ENCODE measurements at places on chromosomes 2 and 18. TPM values are rescaled to one million over a fixed set of nuclear protein-coding genes. Genes with fewer than 3 reads are reported as not detected.

GRCh38 chr2:112646102-112646719 is 472 bp downstream of the SLC20A1 start:
- peak; percentile 22 for DNase-seq

DNA sequence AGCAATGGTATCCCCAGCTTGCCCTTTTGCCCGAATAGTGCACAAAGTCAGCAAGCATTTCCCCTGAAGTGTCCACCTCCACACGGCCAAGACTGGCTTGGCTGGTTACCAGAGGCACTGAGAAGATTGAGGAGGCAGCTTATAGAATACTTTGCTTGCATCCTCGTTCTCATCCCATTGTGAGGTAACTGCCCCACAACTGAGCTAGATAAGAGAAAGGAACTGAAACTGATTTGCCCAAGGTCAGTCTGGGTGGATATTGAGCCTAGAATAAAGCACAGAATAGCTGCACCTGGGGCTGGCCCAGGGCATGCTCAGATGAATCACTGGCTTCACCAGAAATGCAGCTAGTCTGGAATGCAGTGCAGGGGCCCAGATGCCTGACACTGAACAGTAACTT is 32.7 kb upstream of the MAP4K3 start:
- DNase-seq: no peak

GRCh38 chr2:59167514-59167913 is 926.4 kb upstream of the FANCL start:
- no peak for DNase-seq

GRCh38 chr2:62627667-62628066 is 77.8 kb upstream of the EHBP1 start:
- DNase-seq: no peak

DNA sequence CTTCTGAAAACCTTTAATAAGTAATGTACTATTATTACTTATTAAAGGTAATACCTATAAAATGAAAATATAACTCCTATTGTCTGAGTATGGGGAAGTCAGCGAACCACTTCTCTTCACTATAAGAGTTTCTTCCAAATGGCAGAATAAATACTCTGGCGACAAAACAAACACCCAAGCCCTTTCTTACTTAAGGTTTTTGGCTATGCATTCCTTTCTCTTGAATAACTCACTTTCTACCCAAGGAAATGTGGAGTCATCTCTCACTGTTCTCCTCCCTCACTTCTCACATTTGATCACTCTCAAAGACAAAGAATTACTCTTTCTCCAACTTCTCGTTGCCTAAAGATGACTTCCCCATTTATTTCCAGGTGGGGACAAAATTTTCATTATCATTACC is 816.8 kb upstream of the CRIM1 start:
- DNase-seq: no peak

- no peak for DNase-seq
These were observed 78.6 kb downstream of the SCG2 start for GRCh38 chr2:223523551-223524001.

DNA sequence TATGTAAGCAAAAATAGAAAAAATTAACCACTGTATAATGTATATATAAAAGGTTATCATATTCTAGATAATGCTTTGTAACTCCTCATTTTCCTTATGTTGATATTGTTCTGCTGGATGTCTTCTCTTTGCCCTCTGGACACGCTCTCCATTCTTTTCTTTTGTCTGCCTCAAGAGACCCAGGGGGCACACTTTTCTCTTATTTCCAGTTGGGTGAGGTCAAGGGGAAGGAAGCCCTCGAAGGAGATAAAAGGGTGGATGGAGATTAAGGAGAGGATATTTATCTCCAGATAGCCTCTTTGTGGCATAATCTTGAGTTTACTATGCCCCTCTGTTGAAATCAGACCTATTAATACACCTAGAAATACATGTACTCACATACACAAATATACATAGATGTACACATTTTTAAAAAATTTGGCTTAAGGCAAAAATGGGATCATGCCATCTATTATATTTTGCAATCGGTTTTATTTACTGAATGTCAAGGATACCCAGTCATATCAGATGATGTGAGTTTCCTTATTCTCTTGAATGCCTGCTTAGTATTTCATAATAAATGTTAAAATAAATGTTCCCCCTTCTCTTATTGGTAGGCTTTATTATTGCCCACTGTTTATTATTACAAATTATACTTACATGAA is 65.3 kb downstream of the LCLAT1 start:
- DNase-seq: no peak

GRCh38 chr2:17869128-17869527 is 9.3 kb upstream of the KCNS3 start:
- DNase-seq: no peak

DNA sequence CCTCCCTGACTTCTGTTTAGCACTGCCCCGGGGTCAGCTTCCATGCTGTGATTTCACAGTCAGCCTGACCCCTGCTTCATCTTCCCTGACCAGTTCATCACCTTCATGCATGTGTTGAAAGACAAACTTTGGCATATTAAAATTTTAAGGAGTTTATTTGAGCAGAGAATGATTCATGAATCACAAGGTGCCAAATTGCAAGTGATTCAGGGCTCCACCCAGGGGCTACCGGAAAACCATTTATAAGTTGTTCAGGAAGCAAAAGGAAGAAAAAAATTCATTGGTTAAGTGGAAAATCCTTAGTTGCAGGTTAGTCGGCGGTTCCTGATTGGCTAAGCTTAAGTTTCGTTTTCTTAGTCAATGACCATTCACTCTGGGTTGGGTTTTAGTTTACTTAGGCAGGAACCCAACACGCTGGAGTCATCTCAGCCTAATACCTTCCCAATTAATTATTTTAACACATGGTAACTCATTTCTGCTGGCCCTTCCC is 10.6 kb downstream of the IL1F10 start:
- no peak for DNase-seq

DNA sequence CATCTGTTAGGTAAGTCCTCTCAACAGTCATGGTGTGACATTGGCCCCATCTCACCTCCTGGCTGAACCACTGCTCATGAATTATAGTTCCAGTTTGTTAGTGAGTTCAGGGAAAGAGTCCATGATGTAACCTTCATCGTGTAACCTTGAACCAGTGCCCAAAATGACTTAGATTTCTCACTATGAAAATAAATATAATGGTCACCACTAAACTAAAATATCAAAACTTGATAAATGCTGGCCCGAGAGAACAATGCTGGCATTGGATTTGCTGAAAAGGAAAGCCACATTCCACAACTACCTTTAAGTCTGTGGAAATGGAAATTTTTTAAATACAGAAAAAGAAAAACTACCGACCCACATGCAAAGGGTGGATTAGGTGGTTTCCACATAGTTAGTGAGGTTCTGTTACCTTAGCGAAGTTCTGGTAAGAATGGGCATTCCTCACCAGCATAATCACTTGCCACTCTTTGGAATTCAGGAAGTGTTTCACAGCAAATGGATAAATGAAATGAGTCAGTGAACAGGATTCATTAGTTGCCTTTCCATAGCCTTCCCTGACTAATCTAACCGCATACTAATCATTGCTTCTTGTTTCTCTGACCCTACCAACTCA is 133.9 kb upstream of the CTAGE1 start:
- no peak for DNase-seq

DNA sequence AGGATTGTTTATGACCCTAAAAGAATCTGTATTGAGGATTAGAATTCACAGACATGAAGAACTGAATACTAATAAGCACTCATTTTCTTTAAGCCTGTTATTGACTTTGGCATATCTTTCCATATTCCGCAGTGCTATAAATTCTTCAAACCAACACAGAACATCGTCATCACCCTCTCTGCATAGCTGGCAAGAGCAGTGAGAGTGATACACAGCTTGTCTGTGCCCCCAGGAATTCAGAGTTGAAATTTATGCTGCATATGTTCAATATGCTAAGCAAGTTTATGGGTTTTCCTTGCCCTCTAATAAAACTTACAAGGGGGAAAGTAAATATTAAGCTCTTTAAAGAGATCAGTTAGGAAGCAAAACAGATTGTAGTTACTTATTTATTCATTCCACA is 32.7 kb downstream of the CTLA4 start:
- no peak for DNase-seq

- DNase-seq: no peak
These were observed 154.7 kb upstream of the TNP1 start for GRCh38 chr2:217014328-217015105.

GRCh38 chr2:221096706-221097567 is 475.2 kb downstream of the EPHA4 start:
- DNase-seq: no peak

GRCh38 chr2:236195726-236196125 is 27.5 kb upstream of the GBX2 start:
- no peak for DNase-seq

GRCh38 chr2:231228223-231228622 is 29.8 kb downstream of the ARMC9 start:
- DNase-seq: no peak

DNA sequence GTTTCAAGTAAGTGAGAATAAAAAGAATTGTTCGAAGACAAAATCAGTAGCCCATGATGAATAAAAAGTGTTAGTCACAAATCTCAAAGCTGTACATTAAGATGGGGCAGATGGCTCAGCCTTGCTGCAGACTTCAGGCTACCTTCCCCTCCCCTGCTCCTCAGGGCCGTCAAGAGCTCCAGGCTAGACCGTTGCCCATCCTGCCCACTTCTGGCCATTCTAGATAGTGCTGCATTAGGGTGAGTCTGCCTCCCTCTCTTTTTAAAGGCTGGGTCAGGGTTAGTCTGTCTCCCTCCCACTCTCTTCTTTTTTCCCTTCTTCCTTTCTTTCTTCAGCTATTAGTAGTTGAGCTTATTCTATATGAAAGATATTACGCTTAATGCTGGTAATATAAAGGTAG is 86.0 kb downstream of the MAPRE2 start:
- no peak for DNase-seq

DNA sequence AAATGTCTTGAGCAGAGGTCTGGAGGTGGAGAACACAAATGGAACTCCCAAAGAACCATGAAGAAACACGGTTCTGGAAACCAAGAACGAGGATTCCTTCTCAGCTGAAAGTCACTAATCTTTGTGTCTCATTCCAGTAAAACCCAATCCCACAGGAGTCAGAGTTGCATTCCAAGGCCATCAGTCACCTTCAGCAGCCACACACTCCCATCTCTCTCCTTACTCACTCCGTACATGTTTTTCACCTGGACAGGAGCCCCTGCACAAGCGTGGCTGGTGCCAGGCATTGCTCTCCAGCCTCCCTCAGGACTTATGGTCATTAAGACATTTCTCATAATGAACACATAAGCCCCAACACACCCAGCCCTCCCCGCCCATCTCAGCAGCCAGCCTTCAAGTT is 175.4 kb upstream of the SIX2 start:
- DNase-seq: no peak

GRCh38 chr2:222241128-222241870 is 57.5 kb downstream of the PAX3 start:
- no peak for DNase-seq

GRCh38 chr2:227192491-227192890 is 28.1 kb downstream of the COL4A3 start:
- no peak for DNase-seq

- no peak for DNase-seq
These were observed 42.6 kb upstream of the RNF152 start for GRCh38 chr18:61935362-61935761.

DNA sequence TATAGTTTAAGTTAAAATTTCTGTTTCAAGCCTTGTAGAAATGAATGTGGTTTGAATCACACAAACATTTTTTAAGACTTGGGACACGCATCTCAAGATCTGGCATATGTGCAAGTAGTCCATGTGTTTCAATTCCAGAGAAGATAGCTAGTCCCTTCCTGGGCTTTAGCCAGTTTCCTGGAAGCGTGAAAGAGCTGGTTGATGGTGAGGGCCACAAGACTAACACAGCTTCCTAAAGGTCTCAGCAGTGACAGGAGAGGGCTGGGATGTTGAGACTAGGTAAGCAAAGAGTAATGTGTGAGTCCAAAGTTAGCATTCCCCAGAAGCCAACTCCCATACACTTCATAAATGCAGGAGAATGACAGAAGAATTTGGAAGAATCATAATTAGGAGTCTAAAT is 111.9 kb upstream of the MAP2 start:
- DNase-seq: no peak

DNA sequence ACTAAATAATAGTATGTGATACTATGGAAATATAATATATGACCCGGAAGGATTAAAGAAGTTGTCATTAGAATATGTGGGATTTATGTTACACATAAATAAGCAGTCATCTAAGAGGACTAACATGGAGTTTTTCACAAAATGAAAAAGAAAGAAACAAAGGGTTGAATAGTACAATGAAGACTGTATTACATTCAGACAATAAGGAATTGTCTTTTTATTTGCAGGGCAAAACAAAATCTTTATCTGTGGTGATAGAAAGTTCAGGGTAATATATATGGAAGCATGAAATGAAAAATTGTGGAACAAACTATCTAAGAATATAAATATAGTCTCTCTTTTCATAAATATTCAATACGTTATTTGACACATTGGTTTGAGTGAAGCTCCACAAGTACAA is 5.8 kb downstream of the ERMN start:
- no peak for DNase-seq

- no peak for DNase-seq
These were observed 153.6 kb upstream of the COL3A1 start for GRCh38 chr2:188820576-188820975.

DNA sequence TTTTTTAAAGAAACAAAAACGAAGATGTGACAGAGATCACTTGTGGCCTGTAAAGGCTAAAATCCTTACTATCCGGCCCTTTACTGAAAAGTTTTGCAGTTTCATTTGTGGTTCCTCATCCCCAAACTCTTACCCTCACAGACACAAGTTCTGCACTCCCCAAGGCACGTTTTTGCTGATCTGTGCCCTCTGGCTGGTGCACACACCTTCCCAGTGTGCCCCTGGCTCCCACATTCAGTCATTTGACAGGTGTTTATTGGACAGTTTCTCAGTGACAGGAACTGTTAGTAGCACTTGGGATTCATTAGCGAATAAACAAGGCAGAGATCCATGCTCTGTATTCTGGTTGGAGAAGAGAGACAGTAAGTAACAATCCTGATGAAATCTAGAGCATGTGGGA is 22.8 kb downstream of the ZAP70 start:
- DNase-seq: no peak

The SOCS6 gene
- 12.9 TPM for total RNA-seq

The EN1 gene
- not detected for total RNA-seq

The RAD51AP2 gene
- not detected for total RNA-seq

The CYP20A1 gene
- 35.5 TPM for total RNA-seq

The RPS27A gene
- total RNA-seq: 5,133 TPM

The NDC80 gene
- 0.29 TPM for total RNA-seq

The SP9 gene
- total RNA-seq: not detected

The EFR3B gene
- not detected for total RNA-seq

The AP1S3 gene
- 5.6 TPM for total RNA-seq

The SLC39A10 gene
- 93.5 TPM for total RNA-seq

The UGT1A4 gene
- not detected for total RNA-seq

The NXPH2 gene
- not detected for total RNA-seq

The ACTR2 gene
- 157 TPM for total RNA-seq

The NCL gene
- total RNA-seq: 68.8 TPM

The CCDC150 gene
- total RNA-seq: 5.7 TPM

The NOTO gene
- total RNA-seq: not detected

The STK16 gene
- total RNA-seq: 4.1 TPM
